ENCODE measurements at places on chromosomes 13 and 19. TPM values are rescaled to one million over a fixed set of nuclear protein-coding genes. Genes with fewer than 3 reads are reported as not detected.

CEACAM20 gene
- total RNA-seq = not detected

DNA sequence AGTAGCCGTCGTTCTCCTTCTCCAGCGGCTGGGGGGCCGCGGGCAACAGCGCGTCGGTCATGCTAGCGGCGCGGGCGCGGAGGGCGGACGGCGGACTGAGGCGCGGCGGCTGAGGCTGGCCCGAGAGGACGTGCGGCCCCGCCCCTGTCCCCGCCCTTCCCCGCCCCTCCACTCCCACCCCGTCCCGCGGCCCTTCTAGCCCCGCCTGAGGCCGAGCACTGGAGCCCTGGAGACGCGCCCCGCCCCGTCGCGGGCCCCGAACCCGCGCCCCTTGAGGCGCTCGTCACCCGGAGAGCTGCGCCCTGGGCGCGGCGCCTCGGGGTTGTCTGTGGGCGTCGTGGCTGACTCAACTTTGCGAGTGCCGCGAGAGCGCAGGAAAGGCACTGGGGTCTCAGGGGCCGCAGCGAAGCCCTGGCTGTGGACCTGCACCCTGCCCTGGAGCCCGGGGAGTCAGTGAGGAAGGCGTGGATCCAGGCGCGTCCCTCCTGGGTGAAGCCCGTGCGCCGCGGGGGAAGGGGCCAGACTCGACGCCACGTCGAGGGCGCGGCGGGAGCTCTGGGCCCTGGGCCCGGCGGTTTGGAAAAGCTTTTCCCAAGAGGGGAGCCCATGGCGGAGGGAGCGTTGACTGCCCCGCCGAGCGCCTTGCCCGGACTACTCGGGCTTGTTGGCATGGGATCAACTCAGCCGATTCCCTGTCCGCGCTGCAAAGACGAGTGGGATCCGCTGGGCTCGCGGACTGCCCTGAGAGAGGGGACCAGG lies at the start of gene RHPN2:
TSS of gene RHPN2 (minus strand) at position 97 of the 759 bp plus-strand sequence. CDS start at position 61, 36 bp downstream.
- peaks cover 6% of the 10 kb centered on the region for H3K4me1 ChIP-seq
- H3K27ac ChIP-seq = no peak within 1 kb of the TSS
- DNase-seq = peak; percentile 48
- H3K36me3 ChIP-seq = no peaks in the 10 kb centered on the region
- peak within 1 kb of the TSS; percentile 61 for H3K4me3 ChIP-seq

DNA sequence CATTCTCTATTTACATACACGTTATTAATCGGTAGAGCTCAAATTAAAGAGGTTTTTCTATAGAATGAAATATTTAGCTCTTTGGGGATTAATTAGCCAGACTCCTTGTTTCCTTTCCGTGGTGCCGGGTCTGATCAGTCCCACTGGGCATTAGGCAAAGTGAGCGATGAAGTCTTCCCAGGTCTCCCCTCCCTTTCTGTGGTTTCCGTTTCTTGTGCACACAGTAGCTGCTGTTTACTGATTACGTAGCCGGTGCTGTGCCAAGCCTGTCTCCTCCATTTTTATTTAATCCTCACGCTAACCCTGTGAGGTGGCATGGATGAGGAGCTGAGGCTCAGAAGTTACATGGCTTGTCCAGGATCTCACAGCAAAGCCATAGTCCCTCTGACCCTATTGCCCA lies 9.0 kb downstream of the SLC25A15 start:
- peak overlapping the region; percentile 83 for H3K27ac ChIP-seq
- peak overlapping the region; percentile 43 for H3K4me3 ChIP-seq
- no peak for DNase-seq
- no peaks in the 10 kb centered on the region for H3K27me3 ChIP-seq

- H3K27ac ChIP-seq = no peak overlapping the region
- no peaks in the 10 kb centered on the region for H3K27me3 ChIP-seq
These were observed 9.1 kb downstream of the FEM1A start for GRCh38 chr19:4800591-4801081.

DNA sequence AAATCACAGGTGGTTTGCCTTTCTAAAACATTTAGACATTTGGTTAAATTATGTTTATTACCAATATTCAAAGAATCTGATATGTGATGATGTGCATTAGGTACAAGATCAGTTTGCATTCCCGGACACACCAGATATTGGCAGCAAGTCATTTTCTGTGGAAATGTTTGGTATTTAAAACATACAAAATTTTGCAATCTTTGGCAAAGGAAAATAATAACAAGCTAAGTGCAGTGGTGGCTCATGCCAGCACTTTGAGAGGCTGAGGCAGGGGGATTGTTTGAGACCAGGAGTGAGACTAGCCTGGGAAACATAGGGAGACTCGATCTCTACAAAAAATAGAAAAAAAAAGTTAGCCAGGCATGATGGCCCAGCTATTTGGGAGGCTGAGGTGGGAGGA lies 29.1 kb upstream of the TSC22D1 start:
- H3K4me1 ChIP-seq = no peaks in the 10 kb centered on the region
- H3K36me3 ChIP-seq = no peaks in the 10 kb centered on the region
- DNase-seq = no peak
- H3K27ac ChIP-seq = no peak overlapping the region

GRCh38 chr13:33256148-33256840 lies 29.3 kb downstream of the STARD13 start:
- H3K27ac ChIP-seq = no peak overlapping the region
- H3K36me3 ChIP-seq = no peaks in the 10 kb centered on the region
- peaks cover 3% of the 10 kb centered on the region for H3K27me3 ChIP-seq
- DNase-seq = no peak
- no peaks in the 10 kb centered on the region for H3K4me1 ChIP-seq

DNA sequence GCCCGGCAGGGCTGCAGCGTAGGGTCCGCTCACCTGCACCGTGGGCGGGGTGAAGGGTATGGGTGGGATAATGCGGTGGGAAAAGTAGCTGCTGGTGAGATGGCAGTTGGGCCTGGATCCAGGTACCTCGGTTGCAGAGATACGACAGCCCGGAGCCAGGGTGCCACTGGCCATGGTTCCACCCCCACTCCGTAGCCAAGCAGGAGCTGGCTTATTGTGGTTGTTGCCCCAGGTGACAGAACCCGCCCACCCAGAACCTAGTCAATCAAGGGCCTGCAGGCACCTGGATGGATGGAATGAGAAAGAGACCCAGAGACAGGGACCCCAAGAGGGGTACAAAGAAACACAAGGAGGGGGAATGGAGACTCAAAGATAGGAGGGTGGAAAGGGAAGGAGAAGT lies 3.5 kb upstream of the LHB start:
- peaks cover 6% of the 10 kb centered on the region for H3K36me3 ChIP-seq
- peaks cover 26% of the 10 kb centered on the region for H3K27me3 ChIP-seq
- H3K27ac ChIP-seq = no peak overlapping the region
- no peak overlapping the region for H3K4me3 ChIP-seq
- no peak for DNase-seq

NRTN gene
- total RNA-seq = not detected

COX7A1 gene
- not detected for total RNA-seq

CAMSAP3 gene
- total RNA-seq = 0.21 TPM

GRCh38 chr19:6253954-6254733 lies 25.6 kb downstream of the MLLT1 start:
- H3K4me3 ChIP-seq = no peak overlapping the region
- H3K27me3 ChIP-seq = no peaks in the 10 kb centered on the region
- no peak for DNase-seq
- peaks cover 6% of the 10 kb centered on the region for H3K36me3 ChIP-seq
- H3K27ac ChIP-seq = no peak overlapping the region

GRCh38 chr13:111537843-111538499 lies 217.5 kb downstream of the TEX29 start:
- H3K4me3 ChIP-seq = no peak overlapping the region
- no peaks in the 10 kb centered on the region for H3K4me1 ChIP-seq
- no peaks in the 10 kb centered on the region for H3K36me3 ChIP-seq
- H3K27ac ChIP-seq = no peak overlapping the region
- H3K27me3 ChIP-seq = peaks cover 33% of the 10 kb centered on the region

GRCh38 chr13:56201834-56202233 lies 938.9 kb upstream of the PRR20A start:
- DNase-seq = no peak
- H3K27me3 ChIP-seq = no peaks in the 10 kb centered on the region
- no peak overlapping the region for H3K27ac ChIP-seq
- no peaks in the 10 kb centered on the region for H3K36me3 ChIP-seq
- no peak overlapping the region for H3K4me3 ChIP-seq

Measured in activated CD4-positive, alpha-beta T cell treated with anti-CD3 and anti-CD28 coated beads, Interleukin-2, amount 10 ng/mL, durations not matched to agents 7 days and 5 days (primary cell).